ENCODE measurements at places on chromosomes 4 and X.

DNA sequence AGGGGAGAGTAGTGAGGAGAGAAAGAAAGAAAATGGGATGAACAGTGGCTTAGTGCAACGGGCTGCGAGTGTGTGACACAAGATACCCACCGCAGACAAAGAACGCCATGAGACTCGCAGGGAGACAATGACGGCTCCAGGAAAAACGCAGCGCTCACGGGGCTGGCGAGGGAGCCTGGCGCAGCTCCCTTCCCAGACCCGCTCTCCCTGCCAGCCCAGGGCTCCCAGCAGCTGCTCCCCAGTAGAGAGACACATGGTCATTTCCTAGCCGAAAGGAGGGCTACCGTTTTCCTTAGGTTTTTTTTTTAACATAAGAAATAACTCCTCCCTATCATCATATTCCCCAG is 149.5 kb downstream of the MAML3 start:
- DNase-seq: peak; percentile 51

GRCh38 chr4:185738038-185738552 is 73.9 kb downstream of the SORBS2 start:
- DNase-seq: peak; percentile 97

DNA sequence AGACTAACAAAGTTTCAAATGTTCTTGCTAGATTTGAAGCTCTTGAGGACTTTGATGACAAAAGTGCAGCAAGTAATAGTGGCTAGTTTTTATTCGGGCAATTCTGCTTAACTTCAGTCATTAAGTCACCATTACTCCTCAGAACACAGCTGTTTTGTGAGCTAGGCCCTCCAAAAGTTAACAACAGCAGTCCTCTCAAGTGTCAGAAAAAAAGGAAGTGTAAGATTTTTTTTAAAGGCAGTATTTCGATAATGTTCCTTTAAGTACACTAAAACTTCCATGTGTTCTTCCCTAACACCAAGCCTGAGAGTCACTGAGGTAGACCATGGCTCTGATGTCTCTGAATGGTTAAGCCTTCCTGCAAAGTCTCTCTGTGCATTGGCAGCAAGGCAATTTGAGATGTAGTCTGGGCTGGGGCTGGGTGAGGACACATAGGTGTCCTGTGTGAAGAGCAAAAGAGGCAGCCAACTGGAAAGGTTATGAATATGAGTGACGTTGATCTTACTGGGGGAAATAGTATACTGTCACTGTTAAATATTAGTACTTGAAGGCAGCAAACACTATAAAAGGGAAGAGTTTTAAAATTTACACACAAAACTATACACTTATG is 174.0 kb upstream of the MAP3K15 start:
- DNase-seq: no peak

- DNase-seq: no peak
These were observed 107.9 kb downstream of the GPR143 start for GRCh38 chrX:9657590-9658256.

DNA sequence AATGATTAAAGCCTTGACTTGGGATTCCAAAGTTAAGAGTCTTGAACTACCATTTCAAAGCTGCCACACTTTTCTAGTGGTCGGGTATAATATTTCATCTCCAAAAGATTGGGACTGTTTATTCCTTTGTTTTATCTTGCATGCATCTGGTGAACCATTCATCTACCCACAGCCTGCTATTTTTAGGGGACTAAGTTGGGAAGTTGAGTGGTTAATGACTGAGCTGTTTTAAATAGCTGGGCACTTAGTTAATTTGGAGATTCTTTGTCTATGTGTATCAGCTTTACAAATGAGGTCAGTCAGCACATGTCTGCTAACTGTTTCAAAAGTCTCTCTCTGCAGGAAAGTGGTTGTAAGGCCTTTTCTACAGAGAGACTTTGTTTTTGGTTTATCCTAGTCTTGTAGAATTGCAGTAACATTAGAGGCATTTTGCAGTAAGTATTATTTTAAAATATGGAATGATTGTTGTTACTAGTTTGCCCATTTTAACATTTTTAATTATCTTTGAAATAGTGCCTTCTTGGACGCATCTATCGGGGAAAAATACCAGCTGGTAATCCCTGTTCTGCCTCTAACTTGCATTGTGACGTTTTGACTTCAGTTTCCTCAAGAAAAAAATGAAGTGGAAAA is 8.2 kb downstream of the BMP2K start:
- peak; percentile 65 for DNase-seq

DNA sequence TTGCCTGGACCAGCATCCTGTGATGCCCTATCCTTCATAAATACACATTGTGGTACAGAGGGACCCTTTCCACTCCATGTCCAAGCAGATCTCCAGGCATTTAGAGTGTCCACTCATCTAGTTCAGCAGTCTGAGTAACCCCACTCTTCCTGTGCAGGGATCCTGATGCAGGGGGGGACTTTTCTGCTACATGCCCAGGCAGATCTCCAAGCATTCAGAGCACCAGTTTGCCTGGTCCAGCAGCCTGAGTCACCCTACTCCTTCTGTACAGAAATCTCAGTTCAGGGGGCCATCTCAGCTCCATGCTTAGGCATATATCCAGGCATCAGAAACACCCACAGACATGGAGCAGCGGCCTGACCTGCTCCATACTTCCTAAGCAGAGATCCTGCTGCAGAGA is 1089.8 kb downstream of the FAT4 start:
- no peak for DNase-seq

- no peak for DNase-seq
These were observed 389.4 kb downstream of the GALNTL6 start for GRCh38 chr4:172202480-172203076.

- DNase-seq: no peak
These were observed 710.6 kb upstream of the DIAPH2 start for GRCh38 chrX:95974096-95974470.

- no peak for DNase-seq
These were observed 37.4 kb downstream of the NFXL1 start for GRCh38 chr4:47876784-47877546.

DNA sequence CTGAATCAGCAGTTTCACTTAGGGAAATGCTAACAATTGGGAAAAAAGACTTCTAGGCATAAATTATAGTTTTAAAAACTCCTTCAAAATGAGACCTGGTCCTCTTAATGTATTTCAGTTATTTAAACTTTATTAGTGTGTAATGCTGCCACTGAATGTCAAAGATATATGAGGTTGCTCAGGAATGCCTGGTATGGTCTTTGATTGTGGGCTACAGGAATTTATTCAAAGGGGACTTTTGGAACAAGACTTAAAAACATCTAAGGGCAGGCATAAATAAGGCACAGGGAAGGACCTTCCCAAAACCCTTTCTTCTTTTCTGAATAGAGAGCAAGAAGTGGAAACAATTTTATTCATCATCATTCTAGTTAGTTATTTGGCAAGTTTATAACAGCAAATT is 439.1 kb downstream of the TLL1 start:
- no peak for DNase-seq

DNA sequence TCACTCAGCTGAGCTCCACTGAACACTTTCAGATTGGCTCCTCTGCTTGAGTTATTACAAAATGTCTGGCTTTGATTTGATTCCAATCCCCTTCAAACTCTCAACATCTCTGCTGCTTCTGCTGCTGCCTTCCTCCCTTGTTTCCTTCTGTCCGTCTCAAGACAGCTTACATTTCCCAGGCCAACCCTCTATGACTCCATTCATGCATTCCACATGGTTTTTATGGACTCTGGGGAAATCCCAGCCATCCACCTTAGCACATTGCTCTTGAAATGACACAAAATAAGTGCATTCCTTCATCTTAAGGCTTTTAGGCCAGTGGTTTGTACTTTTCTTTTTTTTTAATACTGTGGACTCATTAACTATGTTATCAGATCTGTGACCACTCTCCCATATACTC is 68.5 kb upstream of the TMEM164 start:
- DNase-seq: no peak

DNA sequence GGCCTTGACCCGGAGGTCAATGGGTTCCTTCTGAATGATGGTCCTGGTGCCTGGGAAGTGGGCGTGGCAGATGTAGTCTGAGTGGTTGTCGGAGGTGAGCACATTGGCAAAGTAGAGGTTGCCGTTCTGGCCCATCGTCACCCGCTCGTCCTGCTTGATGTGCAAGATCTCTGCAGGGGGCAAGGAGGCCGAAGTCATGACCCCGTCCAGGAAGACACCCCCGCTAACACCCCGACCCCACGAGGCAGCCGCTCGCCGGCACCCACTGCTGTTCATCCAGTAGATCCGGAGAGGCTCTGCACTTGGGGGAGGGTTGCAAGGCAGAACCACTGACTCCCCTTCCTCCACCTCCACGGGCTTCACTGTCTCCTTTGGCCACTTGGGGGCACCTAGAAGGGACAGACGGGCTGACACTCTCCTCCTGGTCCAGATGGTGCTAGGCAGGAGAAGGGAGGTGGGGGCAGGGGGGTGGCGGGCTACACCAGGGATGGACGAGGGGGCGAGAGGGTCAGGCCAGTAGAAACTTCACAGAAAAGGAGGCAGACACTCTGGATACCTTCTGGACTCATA is 15.1 kb downstream of the L1CAM start:
- DNase-seq: no peak

DNA sequence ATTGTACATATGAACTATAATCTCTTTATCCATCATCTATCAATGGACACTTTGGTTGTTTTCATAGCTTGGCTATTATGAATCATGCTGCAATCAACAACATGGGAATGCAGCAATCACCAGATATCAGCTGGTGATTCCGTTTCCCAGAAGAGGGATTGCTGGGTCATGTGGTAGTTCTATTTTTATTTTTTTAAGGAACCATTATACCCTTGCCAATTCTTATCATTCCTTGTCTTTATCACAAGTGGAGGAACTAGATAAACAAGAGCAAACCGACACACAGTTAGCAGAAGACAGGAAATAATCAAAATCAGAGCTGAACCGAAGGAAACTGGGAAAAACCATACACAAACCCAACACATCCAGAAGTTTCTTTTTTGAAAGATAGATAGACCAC is 14.5 kb upstream of the LNX1 start:
- DNase-seq: no peak

GRCh38 chrX:7586126-7586525 is 256.8 kb upstream of the VCX start:
- peak; percentile 47 for DNase-seq

- peak; percentile 66 for DNase-seq
These were observed 187.5 kb downstream of the NSUN7 start for GRCh38 chr4:40937140-40937725.

GRCh38 chr4:10622728-10623127 is 61.8 kb downstream of the CLNK start:
- no peak for DNase-seq

Data from lung (tissue), 17 donors.